Type B pancreatic cell (in vitro differentiated cells): ENCODE measurements at places on chromosomes 2 and 18.

GRCh38 chr18:74233933-74234325 is 57.8 kb downstream of the CYB5A start:
- no peak for DNase-seq

GRCh38 chr2:222427646-222428301 is 3.4 kb downstream of the SGPP2 start:
- DNase-seq: no peak

DNA sequence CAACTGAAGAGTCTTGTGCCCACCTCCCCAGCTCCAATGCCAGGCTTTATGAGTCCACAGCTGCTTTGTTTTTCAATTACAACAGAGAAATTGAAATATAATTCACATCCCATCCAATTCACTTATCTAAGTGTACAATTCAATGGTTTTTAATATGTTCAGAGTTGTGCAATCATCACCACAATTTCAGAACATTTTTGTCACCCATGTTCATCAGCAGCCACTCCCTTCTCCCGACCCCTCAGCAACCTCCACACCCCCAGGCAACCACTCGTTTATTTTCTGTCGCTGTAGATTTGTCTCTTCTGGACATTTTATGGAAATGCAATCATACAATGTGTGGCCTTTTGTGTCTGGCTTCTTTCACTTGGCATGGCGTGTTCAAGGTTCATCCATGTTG is 23.3 kb downstream of the INHBB start:
- DNase-seq: no peak

DNA sequence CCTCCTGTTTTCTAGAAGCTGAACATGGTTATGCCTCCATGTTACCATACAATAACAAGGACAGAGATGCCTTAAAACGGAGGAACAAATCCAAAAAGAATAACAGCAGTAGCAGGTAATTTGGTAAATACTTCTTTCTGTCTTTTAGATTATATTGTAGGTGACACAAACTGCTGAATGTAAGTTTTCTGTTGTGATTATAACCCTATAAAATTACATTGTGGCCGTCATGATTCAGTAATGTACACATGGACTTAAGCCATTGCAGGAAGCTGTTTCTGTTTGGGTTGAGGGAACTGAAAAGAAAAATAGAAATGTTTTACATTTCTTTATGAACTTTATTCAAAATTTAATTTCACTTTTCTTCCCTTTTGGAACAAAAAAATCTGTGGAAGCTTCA is 1.2 kb downstream of the MXD1 start:
- DNase-seq: no peak

GRCh38 chr2:211408483-211408891 is 852.1 kb downstream of the CPS1 start:
- DNase-seq: no peak

DNA sequence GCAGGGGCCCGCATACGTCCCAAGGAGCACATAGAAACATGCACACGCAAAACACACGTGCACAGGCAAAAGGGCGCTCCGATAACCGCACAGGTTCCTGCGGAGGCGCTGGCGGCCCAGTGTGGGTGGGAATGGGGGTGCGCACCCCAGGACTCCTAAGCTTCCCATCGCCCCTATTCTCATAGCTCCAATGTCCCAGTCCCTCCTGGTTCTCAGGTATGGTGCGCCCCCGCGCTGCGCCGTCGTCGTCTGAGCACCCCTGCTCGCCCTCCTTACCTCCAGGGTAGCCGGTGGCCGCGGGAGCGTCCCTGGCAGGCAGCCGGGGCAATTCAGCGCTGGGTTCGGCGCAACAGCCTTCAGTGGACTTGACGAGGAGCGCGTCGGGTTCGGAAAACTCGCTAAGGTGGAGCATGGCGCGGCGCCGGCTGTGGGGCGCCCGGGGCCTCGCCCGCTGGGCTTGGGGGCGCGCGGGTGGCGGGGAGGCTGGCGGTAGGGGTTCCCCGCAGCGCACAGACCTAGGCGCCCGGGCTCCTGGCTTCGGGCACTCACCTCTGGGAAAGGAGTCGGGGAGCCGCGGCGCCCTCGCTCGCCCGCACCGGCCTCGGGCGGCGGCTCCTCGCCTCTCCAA is 328 bp downstream of the EGR4 start:
- no peak for DNase-seq

DNA sequence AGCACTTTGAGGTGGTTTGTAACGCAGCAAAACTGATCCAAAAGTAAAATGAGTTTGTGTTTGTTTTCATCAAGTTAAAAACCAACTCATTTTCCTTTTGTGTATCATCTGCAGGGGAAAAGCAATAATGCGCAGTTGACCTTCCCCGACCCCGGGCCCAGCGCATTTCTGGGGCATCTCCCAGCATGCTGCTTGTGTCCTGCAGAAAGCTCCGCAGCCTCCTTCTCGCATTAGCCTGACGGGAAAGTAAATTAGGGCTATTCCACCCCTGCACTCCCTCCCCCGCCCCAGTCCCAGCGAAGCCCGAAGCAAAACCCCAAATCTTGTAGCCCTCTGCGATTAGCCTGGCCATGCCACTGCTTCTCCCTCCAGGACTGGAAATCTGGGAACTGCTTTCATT is 82.0 kb upstream of the PPM1B start:
- no peak for DNase-seq

- DNase-seq: no peak
These were observed 438 bp downstream of the PSMA8 start for GRCh38 chr18:26134107-26134506.

- no peak for DNase-seq
These were observed 58.1 kb upstream of the NFATC1 start for GRCh38 chr18:79337620-79338019.

DNA sequence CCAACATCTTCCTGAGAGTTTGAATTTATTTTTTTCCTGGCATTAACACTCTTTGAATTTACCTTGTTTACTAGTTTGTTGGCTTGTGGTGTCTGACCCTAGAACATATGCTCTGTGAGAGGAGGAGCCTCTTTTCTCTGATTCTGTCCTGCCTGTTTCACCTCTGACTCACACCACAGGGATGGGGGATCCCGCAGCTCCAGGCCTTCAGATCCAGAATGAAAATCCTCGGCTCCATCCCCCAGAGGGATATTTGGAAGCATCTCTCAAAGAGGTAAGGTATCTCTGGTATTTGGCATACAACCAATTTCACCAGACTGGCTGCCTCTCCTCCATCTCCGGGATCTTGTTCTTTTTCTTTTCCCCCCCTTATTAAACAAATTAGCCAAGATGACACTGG is 104.7 kb downstream of the GPR39 start:
- no peak for DNase-seq

GRCh38 chr18:70418546-70419311 is 129.9 kb downstream of the SOCS6 start:
- no peak for DNase-seq
